AG04450 (cell line): ENCODE measurements at places on chromosomes 1 and 21. TPM values are rescaled to one million over a fixed set of nuclear protein-coding genes. Genes with fewer than 3 reads are reported as not detected.

GRCh38 chr1:234599617-234600417, 10.2 kb downstream of the IRF2BP2 start:
- DNase-seq: no peak

DNA sequence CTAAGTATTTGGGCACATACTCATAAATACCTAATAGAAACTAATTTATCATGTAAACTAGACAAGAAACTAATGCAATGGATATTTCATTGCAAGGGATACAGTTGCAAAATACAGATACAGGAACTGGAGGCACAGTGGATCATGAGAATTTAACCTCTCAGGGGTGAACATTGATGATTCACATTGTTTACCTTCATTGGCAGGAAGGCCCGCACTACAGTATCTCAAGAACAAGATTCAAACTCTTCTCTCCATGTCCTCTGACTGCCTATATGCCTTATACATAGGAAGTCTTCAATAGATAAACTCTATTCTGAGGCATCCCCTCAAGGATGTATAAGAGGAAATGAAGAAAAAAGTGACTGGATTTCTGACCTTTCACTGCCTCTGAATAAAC, 18.4 kb upstream of the PTBP2 start:
- DNase-seq: no peak

The NUP210L gene
- polyA plus RNA-seq: 0.01 TPM in 1 of 2 replicates, not detected in the other

The SIM2 gene
- 0.30 and 0.46 TPM in 2 replicates for polyA plus RNA-seq

DNA sequence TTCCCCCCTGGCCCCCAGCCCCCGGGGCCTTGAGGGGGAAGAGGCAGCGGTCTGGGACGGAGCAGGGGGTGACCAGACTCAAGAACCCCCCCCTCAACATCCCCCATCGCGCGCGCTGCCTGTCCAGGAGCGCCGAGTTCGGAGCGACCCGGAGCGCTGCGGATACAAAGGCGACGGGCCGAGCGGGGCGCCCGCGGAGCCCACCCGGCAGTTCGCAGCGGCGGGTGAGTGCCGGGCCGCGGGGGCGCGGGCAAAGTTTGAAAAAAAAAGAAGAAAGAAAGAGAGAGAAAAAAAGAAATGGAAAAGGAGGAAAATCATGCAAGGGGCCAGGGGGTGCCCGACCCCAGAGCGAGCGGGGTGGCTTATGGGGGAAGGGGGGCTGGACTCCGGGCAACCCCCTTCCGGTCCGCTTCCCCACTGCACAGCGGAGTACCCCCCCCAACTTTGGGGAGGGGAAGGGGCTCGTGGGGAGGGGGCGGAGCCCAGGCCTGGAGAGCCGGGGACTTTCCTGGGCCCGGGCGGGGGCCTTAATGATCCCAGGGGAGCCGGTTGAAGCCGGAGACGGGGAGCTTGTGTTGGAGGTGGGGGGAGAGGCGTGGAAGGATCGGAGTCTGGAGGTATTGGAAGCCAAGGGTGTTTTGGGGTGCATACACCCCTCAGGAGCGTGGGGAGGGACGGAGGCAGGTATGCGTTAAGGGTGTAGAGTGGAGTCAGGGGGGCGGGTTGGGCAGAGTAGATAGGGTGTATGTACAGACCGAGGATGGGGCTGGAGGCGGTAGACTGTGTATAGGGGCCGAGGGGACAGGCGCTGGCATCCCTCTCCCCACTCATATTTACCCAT, 502 bp downstream of the VANGL2 start:
- DNase-seq: no peak

GRCh38 chr1:165109013-165109412, 247.5 kb downstream of the LMX1A start:
- no peak for DNase-seq
